ENCODE measurements at places on chromosomes 6 and 20.

DNA sequence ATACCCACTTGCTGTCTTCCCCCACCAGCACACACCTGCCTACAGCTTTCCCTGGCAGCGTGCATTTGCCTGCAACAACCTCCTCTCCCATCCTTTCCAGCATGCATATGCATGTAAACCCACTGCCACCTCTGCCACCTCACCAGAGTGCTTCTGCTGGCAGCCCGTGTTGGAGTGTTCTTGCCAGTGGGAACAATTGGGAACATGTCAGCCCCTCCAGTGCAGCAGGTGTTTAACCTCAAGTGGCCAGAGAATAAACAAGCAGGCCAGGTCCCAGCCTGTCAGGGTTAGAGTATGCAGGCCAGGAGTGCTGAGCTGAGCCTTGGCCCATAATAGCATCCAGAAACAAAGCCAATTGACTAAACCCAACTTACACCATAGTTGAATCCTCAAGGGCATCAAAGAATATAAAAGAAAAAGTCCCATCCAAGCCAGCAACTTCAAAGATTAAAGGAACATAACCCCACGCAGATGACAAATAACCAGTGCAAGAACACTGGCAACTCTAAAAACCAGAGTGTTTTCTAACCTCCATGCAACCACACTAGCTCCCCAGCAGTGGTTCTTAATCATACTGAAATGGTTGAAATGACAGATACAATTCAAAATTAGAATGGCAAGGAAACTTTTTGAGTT, 1212.1 kb upstream of the CITED2 start:
- DNase-seq, result no peak

DNA sequence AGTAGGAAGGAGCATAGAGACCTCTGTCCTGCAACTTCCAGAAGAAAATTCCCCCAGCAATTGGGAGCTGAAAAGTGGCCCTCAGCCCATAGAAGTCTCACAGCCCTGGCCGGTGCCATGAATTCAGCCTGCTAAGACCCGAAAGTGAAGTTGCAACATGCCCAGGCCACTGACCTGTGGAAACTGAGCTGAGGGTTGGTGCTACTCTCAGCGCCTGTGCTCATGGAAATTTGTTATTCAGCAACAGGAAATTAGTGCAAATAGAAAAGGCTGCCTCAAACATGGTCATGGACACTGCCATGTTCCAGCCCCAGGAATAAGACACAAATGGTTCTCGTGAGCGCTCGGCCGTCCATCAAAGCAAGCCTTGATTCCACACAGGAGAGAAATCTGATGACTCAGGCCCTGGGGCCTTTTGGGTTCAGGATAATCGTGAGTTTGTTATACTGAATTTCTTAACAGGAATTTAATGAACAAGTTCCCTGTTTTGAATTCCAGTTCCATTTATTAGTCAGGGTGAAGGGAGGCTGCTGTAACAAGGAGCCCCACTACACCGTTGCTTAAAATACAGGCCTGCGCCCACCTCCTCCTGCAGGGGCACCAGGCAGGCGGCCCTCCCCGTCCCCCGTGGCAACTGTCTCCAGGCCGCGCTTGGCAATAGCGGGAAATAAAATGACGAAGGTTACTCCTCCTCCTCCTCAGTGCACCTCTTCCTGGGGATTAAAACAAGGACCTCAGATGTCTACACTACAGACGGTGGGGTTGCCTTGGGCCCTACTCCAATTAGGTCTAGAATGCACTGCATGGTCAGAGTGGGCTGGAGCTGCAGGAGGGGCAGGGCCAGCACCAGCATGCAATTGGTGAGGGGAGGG, 152.9 kb downstream of the ERMARD start:
- DNase-seq, result no peak

DNA sequence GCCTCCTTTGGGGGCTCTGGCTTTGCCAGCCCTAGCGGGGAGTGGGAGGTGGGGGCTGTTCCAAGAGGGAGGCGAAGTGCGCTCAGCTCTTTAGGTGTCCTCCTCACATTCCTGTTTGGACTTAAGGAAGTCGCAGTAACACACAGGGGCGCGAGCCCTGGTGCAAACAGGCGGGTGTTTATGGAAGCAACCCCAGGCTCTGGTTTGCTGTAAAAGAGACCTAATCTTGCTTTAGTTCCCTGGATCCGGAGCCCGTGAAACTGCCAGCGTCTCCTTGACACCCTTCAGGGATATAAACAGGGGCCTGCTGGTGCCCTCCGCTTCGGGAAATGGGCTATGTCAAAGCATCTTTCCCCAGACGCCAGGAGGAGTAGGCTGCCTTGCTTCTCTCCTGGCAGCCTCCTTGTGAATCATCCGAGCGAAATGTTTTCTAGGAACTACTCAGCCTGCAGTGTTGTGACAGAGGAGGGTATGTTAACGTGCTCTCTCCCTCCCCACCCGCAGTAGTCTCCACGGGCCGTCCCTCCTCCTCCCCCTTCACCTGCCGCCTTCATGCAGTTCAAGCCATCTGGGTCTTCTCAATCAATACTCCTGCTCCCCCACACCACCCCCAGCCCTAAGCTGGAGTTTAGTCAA, 168.0 kb upstream of the LRFN2 start:
- no peak for DNase-seq

GRCh38 chr6:8149350-8149749, 47.0 kb upstream of the EEF1E1 start:
- DNase-seq, result no peak

DNA sequence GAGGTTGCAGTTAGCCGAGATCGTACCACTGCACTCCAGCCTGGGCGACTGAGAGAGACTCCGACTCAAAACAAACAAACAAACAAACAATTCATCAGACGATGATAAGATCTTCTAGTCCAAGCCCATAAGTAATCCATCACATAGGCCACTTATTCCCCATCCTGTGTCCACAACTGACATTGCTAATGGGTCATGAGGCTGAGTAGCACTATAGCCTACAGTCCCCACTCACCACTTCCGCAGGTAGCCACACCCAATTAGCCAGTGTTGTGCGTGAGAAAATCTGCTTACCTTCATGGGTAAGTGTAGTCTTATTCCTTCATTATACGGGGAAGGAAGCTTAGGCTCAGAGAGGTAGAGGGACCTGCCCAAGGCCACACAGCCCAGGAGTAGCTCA, 13.1 kb downstream of the JPH2 start:
- DNase-seq, result no peak

DNA sequence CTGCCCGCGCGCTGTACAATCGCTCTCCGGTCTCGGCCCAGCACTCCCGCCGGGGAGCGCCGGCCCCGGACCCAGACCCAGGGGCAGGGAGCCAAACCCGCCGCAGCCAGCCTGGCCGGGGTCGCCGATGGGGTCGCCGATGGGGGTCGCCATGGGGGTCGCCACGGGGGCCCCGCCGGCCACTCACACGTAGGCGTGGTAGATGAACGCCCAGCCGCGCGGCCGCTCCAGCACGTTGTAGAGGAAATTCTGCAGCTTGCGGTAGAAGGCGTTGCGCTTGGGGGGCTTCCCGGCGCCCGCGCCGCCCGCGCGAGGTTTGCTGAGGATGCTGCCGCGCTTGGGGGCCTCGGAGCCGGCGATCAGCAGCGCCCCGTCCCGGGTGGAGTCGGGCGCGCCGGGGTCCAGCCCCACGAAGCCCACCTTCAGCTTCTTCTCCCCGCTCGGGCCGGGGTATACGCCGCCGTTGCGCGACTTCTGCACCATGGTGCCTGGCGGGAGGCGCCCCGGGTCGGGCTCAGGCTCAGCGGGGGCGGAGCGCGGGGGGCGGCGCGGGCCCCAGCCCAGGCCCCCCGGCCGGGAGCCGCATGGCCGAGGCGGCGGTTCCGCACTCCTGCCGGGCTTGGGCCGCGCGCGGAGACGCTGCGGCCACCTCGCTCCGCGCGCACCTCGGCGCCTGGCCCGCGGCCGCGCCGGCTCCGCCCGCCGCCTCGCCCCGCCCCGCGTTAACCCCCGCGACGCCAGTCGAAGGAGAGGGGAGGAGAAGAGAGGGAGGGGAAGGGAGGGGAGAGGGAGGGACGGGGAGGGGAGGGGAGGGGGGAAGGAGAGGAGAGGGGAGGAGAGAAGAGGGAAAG, at the start of gene KCNQ2:
KCNQ2 (minus strand) TSS at position 675 of the 851 bp plus-strand sequence; CDS start at position 483, 192 bp downstream.
- no peak for DNase-seq

GRCh38 chr6:1834207-1834606, 224.5 kb downstream of the FOXC1 start:
- no peak for DNase-seq

GRCh38 chr20:58702161-58702510, 9.5 kb downstream of the NPEPL1 start:
- DNase-seq, result no peak

DNA sequence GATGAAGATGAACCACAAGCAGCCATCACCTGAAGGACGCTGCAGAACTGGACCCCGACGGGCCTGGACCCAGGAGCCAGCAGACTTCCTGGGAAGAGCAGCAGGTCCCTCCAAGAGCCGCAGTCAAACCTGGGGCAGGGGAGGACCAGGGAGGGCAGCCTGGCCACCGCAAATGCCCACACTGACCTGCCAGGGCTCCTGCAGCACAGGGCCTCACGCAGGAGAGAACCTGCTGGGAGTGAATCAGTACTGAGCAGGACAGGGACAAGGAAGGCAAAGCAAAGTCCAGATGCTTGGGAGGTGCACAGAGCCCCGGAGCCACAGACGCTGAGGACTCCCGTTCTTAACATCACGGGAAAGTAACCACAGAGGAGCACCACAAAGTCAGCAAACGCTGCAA, 75.2 kb downstream of the TAF4 start:
- no peak for DNase-seq

GRCh38 chr6:75147512-75147911, 58.3 kb downstream of the COL12A1 start:
- no peak for DNase-seq

GRCh38 chr20:48632017-48632824, 195.6 kb downstream of the PREX1 start:
- no peak for DNase-seq

- no peak for DNase-seq
Observed at GRCh38 chr6:90434094-90434493, 137.5 kb upstream of the BACH2 start.

GRCh38 chr6:132612449-132613108, 11.5 kb downstream of the TAAR2 start:
- no peak for DNase-seq

DNA sequence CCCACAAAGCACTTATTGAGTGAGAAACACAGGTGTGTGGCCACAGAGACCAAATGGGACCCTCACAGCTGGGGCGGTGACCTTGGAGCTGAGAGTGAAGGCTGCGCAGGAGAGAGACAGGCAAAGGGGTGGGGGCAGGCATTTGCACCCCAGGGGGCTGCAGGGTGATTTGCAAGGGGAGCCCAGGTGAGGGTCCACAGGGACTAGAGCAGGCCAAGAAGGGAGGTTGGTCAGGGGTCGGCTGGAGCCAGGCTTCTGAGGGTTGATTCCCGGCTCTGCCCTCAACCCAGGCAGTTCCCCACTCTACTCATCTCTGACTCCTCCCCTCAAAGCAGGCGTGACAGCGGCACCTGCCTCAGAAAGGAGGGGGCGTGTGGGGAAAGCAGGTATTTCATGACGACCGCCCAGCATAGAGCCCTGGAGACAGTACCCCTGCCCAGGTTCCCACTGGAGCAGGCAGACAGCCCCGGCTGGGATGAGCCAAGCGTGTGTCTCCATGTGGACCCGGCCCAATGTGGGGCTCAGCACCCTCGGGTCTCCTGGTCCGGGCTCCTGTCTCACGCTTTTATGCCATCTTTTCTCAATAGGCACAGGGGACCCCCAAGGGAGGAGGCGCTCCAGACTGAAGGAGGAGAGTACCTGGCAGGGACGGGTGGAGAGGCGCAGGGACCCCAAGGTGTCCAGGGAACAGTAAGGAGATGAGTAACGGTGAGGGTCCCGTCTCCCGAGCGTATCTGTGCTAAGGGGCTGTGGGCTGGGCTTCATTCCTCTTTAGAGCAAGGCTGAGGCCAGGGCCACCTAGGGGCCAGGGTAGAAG, 3.1 kb upstream of the MRGBP start:
- no peak for DNase-seq

- no peak for DNase-seq
Observed at GRCh38 chr20:24684421-24684871, 215.0 kb downstream of the SYNDIG1 start.

- no peak for DNase-seq
Observed at GRCh38 chr6:85049282-85049681, 284.9 kb upstream of the TBX18 start.

- DNase-seq, result no peak
Observed at GRCh38 chr6:36596356-36596755, 2.2 kb downstream of the SRSF3 start.

GRCh38 chr20:57374343-57374930, 16.8 kb upstream of the RBM38 start:
- DNase-seq, result no peak

DNA sequence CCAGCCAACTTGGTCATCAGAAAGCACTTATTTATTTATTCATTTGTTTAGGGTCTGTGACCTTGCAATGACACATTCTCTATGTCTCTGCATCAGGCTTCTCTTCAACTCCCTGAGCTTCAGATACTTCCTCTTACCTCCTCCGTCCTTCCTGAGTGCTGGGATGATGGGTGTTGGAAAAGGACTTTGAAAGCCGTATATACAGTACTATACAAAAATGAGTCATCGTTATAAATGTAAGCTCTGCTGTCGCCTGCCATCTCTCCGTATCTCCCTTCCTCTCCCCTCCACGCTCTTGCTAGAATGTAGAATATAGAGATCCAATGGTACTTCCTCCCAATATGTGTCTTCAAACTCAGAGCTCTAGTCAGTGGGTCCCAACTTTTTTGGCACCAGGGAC, 91.9 kb upstream of the SALL4 start:
- DNase-seq, result no peak

DNA sequence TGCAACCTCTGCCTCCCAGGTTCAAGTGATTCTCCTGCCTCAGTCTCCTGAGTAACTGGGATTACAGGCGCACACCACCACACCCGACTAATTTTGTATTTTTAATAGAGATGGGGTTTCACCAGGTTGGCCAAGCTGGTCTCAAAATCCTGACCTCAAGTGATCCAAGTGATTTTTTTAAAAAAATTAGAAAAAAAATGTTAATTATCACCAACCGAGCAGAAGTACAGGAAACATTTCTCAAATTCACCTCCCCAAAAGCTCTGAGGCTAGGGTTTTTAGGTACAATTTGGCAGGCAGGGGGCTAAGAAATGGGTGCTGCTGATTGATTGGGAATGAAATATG, 14.9 kb upstream of the SLC22A16 start:
- no peak for DNase-seq

DNA sequence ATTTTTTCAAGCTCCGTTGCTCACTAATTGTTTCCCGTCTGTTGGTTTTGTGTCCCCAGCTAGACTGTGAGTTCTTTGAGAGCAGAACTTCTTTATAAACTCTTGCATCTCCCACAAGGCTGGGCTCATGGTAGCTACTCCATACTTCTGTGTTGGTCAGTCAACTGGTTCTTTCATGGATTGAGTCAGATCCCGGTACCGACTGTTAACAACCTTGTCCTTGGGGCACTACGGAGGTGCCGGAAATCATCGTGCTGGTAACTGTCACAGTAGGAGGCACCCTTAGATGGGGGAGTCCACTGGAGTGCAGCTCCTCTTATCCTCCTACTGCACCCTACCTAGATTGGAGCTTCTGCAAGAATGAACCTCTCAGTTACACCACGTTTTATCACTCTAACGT, 8.6 kb upstream of the STX16 start:
- DNase-seq, result no peak

- no peak for DNase-seq
Observed at GRCh38 chr20:24461848-24462247, 7.6 kb upstream of the SYNDIG1 start.

All from stimulated activated CD4-positive, alpha-beta T cell treated with anti-CD3 and anti-CD28 coated beads, Interleukin-12 subunit alpha, Interleukin-12 subunit beta, amount 100 ng/mL, for 4 hours (primary cell).